Spleen (tissue), 13 donors: ENCODE measurements at places on chromosomes 13 and 19. TPM values are rescaled to one million over a fixed set of nuclear protein-coding genes. Genes with fewer than 3 reads are reported as not detected.

RNF225 gene
- total RNA-seq, result not detected

SULT2A1 gene
- not detected for total RNA-seq

DNA sequence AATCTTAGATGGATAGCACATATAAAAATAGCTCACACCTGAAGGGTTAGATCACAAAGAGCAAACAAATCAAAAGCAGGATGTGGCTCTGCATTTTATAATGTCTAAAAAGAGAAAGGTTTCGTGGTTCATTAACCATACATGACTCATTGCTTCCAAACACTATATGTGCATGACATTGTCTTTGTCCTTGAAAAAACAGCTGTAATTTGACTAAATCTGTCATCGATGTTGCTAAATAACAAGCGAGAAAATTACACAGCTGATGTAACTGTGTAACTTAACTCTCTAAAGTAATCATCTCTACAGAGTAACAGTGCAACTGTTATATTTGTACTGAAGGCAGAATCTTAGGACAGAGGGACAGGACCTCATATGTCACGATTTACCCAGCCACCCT, 383.1 kb upstream of the GPC6 start:
- no peak for DNase-seq
- no peaks in the 10 kb centered on the region for H3K4me1 ChIP-seq
- H3K27me3 ChIP-seq, result no peaks in the 10 kb centered on the region
- H3K27ac ChIP-seq, result no peak overlapping the region

GRCh38 chr19:5484398-5485285, 29.4 kb downstream of the ZNRF4 start:
- H3K4me3 ChIP-seq, result no peak overlapping the region
- no peaks in the 10 kb centered on the region for H3K4me1 ChIP-seq
- H3K36me3 ChIP-seq, result no peaks in the 10 kb centered on the region
- DNase-seq, result no peak

DNA sequence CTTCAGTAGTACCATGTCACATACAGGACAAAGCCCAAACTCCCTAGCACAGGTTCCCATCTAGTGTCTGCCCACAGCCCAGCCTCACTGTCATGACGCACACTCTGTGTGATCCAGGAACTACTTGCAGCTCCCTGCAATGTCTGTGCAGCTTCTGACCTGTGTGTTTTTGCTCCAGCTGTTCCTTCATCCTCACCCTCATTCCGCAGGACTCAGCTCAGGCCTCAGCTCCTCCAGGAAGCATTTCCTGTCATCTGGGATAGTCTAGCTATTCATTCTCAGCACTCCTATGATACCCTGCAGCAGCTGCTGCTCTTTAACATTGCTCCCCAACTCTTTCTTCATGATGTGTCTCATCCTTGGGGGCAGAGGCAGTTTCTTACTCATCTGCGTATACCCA, 56.1 kb downstream of the ENOX1 start:
- no peaks in the 10 kb centered on the region for H3K36me3 ChIP-seq
- H3K27me3 ChIP-seq, result no peaks in the 10 kb centered on the region
- no peaks in the 10 kb centered on the region for H3K4me1 ChIP-seq
- no peak for DNase-seq

CGB8 gene
- not detected for total RNA-seq

ZNF66 gene
- total RNA-seq, result 11.6 TPM

DNA sequence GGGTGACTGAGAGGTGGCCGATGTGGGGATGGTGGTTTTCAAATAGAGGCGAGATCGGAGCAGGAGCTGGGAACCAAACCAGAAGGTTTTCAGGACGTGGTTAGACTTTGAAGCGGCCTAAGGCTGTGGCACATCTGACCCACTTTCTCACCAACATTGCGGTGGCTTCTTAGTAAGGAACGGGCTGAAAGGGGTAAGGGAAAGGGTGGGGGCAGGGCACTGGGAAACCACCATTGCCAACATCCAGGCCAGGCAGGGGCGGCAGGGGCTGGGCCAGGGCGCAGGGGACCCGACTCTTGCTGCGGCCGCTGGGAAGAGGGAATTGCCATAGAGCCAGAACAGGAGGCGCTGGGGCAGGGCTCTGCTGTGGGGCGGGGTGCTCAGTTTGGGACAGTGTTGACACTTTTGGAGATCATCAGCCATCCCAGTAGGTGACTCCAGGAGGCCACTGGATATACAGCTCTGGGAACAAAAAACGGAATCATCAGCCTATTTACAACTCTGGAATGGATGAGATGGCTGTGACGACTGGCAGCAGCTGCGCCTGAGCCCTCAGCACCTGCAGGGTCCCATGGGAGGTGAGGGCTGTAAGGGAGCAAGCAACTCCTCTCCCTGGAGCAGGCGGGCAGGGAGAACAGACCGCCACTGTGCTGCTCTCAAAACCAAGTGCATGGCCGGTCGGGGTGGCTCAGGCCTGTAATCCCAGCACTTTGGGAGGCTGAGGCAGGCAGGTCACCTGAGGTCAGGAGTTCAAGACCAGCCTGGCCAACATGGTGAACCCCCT, 52.2 kb downstream of the IRS2 start:
- H3K27ac ChIP-seq, result no peak overlapping the region
- H3K27me3 ChIP-seq, result peaks cover 23% of the 10 kb centered on the region
- no peaks in the 10 kb centered on the region for H3K36me3 ChIP-seq
- H3K4me1 ChIP-seq, result no peaks in the 10 kb centered on the region
- no peak overlapping the region for H3K4me3 ChIP-seq
